A549 treated with AZD2906 at 1 μM for 4 hours (cell line): ENCODE measurements at places on chromosomes 12 and 14. TPM values are rescaled to one million over a fixed set of nuclear protein-coding genes. Genes with fewer than 3 reads are reported as not detected.

Gene ACOT4
- 1.7 to 2.3 TPM (median 2.0 TPM) in 5 replicates for total RNA-seq

Gene PNN
- 34.0 to 49.2 TPM (median 39.2 TPM) in 5 replicates for total RNA-seq

Gene RNASE1
- 0.10 to 0.36 TPM (median 0.18 TPM) in 4 of 5 replicates, not detected in the other for total RNA-seq

Gene CIDEB
- total RNA-seq: 0.12 to 0.26 TPM (median 0.23 TPM) in 5 replicates

Gene TNFRSF1A
- total RNA-seq: 401 to 704 TPM (median 482 TPM) in 5 replicates

Gene NDRG2
- total RNA-seq: 2.5 to 3.8 TPM (median 2.6 TPM) in 5 replicates

Gene CLIP1
- 28.3 to 43.8 TPM (median 30.5 TPM) in 5 replicates for total RNA-seq

Gene WNT1
- total RNA-seq: 0.09 to 0.17 TPM (median 0.13 TPM) in 5 replicates

Gene MDGA2
- 0.05 to 0.10 TPM (median 0.08 TPM) in 3 of 5 replicates, not detected in the others for total RNA-seq

Gene TSPAN19
- 0.02 to 0.06 TPM in 2 of 5 replicates, not detected in the others for total RNA-seq

Gene DLK1
- total RNA-seq: 0.17 to 0.41 TPM (median 0.26 TPM) in 5 replicates

Gene CLEC4C
- not detected in 5 replicates for total RNA-seq

Gene PTHLH
- 10.6 to 14.2 TPM (median 12.9 TPM) in 5 replicates for total RNA-seq

Gene AGAP2
- 0.09 to 0.23 TPM (median 0.16 TPM) in 5 replicates for total RNA-seq

Gene TMEM119
- total RNA-seq: 0.03 to 0.21 TPM (median 0.09 TPM) in 3 of 5 replicates, not detected in the others

Gene SLC15A5
- total RNA-seq: not detected in 5 replicates

Gene MUCL1
- total RNA-seq: not detected in 5 replicates

Gene KRT75
- total RNA-seq: 0.09 to 0.17 TPM (median 0.11 TPM) in 4 of 5 replicates, not detected in the other

Gene COX8C
- not detected in 5 replicates for total RNA-seq

Gene RND1
- 3.1 to 4.9 TPM (median 3.4 TPM) in 5 replicates for total RNA-seq

Gene KRT85
- 0.05 to 0.10 TPM in 2 of 5 replicates, not detected in the others for total RNA-seq

Gene FGF6
- total RNA-seq: not detected in 5 replicates

Gene MFAP5
- total RNA-seq: 0.07 to 0.28 TPM (median 0.17 TPM) in 5 replicates

Gene LBHD2
- total RNA-seq: 0.18 to 0.25 TPM (median 0.22 TPM) in 3 of 5 replicates, not detected in the others

Gene ITGB7
- total RNA-seq: 0.22 to 0.46 TPM (median 0.36 TPM) in 5 replicates

Gene OTX2
- not detected in 5 replicates for total RNA-seq

Gene SYNE3
- 0.53 to 0.87 TPM (median 0.72 TPM) in 5 replicates for total RNA-seq

Gene NFATC4
- total RNA-seq: 0.05 to 0.31 TPM (median 0.07 TPM) in 5 replicates

Gene CAPS2
- 0.99 to 2.3 TPM (median 1.5 TPM) in 5 replicates for total RNA-seq

Gene TMTC1
- total RNA-seq: 0.01 to 0.16 TPM (median 0.02 TPM) in 5 replicates

Gene TAS2R8
- not detected in 5 replicates for total RNA-seq

Gene SIX1
- total RNA-seq: 5.7 to 7.5 TPM (median 6.9 TPM) in 5 replicates

Gene CFAP73
- 0.06 to 0.23 TPM (median 0.12 TPM) in 4 of 5 replicates, not detected in the other for total RNA-seq

Gene FAM181A
- total RNA-seq: not detected in 5 replicates

Gene FGF23
- not detected in 5 replicates for total RNA-seq

Gene SLC5A8
- total RNA-seq: not detected in 5 replicates

Gene IFI27L2
- 51.6 to 59.6 TPM (median 54.9 TPM) in 5 replicates for total RNA-seq

Gene KCNA1
- total RNA-seq: not detected in 5 replicates
